ENCODE measurements at places on chromosomes 11 and 22.

GRCh38 chr11:125457814-125458343 lies 38.2 kb downstream of the FEZ1 start:
- no peak for DNase-seq

DNA sequence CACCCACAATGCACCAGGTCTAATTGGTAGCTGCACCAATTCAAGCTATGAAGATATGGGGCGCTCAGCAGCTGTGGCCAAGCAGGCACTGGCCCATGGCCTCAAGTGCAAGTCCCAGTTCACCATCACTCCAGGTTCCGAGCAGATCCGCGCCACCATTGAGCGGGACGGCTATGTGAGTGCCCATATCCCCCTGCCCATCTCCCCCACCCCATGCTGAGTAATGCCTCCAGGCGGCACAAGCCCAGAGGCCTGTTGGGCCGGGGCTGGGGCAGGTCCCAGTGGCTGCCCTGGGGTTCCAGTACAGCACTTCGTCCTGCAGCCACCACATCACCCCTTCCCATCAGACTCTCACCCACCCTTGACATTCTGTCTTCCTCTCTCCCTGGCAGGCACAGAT lies 21.5 kb downstream of the POLR3H start:
- DNase-seq: no peak

GRCh38 chr11:122108192-122108799 lies 7.7 kb downstream of the BLID start:
- DNase-seq: no peak

GRCh38 chr22:49331223-49331815 lies 496.4 kb downstream of the BRD1 start:
- no peak for DNase-seq

- DNase-seq: no peak
These were observed 8.2 kb upstream of the ASCC2 start for GRCh38 chr22:29846290-29846689.

GRCh38 chr11:60756307-60757032 lies at the start of gene MS4A15:
TSS of gene MS4A15 (plus strand) at chr11:60756867. CDS start at chr11:60763734, 6,867 bp downstream.
- no peak for DNase-seq

GRCh38 chr11:117857734-117858414 lies 18.6 kb downstream of the FXYD6 start:
- DNase-seq: no peak

Data from cortex of kidney (tissue), 1 donor.